Gastrocnemius medialis (tissue), 4 donors: ENCODE measurements at places on chromosomes 5 and 9.

DNA sequence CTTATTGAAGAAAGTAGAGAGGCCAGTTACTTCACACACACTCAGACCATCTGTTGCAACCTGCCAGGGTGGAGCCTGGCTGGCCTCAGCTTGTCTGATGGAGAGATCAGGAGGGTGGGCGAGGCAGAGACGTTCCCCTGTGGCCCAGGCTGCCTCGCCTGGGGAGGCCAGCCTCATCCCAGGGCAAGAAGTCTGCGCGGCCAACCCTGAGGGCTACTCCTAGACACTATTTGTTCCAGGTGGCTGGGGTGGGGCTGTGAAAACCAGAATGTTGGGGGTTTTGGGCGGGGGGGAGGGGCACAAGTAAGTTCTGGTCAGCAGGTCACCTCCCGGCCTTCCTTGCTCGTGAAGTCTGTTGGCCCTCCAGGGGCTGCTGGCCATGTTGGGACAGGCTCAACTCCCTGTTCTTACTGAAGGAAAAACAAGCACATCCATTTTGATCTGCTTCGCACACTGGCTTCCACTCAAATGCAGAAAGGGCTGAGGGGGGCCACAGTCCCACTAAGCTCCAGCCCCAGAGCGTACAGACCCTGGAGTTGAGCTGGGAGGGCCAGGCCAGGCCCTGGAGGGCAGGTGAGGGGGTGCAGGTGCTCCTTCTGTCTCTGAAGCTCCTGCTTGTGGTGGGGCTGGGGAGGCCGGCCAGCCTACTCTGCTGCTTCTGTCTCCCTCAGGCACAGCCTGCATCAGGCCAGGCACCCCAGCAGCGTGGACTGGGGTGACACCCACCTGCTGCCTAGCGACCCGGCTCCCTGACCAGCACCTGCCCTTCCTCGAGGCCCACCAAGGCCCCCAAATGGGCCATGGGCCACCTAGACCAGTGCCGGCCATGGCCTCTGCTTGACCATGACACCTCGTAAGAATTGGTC, 46.6 kb downstream of the SECISBP2 start:
- peak; percentile 13 for DNase-seq

DNA sequence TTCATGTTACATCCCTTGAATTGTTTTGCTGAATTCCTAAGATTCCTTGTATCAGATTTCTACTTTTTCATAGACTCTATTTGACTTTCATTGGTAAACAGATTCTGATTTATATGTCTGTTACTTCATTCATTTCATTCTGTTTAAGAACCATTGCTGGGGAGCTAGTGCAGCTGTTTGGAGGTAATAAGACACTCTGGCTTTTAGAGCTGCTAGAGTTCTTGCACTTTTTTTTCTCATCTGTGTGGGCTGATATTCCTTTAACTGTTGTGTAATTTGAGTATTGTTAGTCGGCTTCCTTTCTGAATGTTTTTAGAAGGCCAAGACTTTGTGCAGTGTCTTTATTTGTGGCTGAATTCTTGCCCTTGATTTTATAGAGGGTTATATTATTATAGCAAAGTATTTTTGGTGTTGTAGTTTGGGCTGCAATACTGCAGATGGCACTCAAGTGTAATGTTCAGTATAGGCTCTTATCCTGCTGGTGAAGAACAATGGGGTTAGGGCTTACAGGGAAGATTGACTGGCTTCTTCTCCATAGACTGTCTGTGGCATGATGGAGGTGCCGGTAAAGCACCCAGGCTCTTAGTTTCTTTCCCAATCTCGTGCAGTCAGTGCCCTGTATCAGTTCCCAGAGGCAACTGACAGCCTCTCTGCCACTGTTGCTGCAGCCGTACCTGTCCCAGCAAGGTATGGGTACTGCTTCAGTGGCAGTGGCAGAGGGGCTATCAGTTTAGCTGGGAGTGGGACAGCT, 162.2 kb downstream of the OXCT1 start:
- DNase-seq, result no peak

GRCh38 chr9:127896395-127897192, 2.8 kb downstream of the ST6GALNAC6 start:
- DNase-seq, result no peak

DNA sequence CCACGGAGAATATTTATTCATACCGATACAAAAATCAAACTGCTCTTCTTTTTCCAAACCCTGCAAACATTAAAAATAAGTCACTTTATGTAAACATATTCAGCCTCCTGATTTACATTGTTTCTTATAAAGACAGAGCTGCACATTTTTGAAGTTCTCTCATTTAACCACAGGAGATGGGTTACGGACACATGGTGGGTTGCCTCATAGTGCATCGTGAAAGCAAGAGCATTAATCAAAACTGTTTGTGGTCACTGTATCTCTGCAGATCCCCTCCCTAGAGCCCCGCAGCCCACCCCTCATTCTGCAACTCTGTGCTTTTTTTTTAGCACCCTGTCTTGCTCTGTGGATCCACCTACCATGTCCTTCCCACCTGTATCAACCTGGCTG, 43.3 kb upstream of the EQTN start:
- DNase-seq, result no peak

DNA sequence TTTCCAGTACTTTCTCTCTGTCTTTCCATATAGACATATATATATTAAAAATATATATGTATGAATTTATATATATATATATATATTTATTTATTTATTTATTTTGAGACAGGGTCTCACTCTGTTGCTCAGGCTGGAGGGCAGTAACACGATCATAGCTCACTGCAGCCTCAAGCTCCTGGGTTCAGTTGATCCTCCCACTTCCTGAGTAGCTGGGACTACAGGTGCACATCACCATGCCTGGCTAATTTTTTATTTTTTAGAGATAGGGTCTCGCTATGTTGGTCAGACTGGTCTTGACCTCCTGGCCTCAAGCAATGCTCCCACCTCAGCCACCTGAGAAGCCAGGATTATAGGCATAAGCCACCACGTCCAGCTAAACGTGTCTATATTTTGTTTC, 210.1 kb downstream of the CD180 start:
- DNase-seq, result no peak

- no peak for DNase-seq
These were observed 56.6 kb downstream of the GNAQ start for GRCh38 chr9:77975036-77975435.

GRCh38 chr5:150254774-150255173, 34.8 kb downstream of the CAMK2A start:
- DNase-seq, result no peak

- no peak for DNase-seq
These were observed 50.5 kb upstream of the BARHL1 start for GRCh38 chr9:132531710-132532570.

- DNase-seq, result no peak
These were observed 577.9 kb downstream of the ISL1 start for GRCh38 chr5:51961154-51961562.

GRCh38 chr5:72850113-72850512, 33.7 kb downstream of the TNPO1 start:
- no peak for DNase-seq

DNA sequence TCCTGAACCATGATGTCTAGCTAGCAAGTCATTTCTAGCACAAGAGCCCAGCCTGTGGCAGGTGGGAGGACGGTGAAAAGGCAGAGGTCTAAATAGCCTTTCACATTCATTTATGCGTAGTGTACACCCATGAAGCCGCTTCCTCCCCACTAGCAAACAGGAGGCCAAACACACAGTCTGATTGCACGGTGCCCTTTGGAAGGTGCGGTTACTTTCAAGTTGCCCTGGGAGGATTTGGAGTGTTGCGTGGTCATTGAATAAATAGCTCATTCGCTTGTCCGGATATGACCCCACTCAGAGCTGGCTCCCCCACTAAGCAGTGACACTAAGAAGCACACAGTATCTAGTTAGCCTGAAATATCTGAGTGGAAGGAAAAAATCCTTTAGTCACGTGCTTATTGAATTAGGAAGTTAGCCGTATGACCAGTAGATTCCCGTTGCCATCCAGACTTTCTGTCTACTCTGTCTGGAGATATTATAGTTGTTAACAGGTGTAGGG, 664 bp upstream of the ARSB start:
- no peak for DNase-seq

DNA sequence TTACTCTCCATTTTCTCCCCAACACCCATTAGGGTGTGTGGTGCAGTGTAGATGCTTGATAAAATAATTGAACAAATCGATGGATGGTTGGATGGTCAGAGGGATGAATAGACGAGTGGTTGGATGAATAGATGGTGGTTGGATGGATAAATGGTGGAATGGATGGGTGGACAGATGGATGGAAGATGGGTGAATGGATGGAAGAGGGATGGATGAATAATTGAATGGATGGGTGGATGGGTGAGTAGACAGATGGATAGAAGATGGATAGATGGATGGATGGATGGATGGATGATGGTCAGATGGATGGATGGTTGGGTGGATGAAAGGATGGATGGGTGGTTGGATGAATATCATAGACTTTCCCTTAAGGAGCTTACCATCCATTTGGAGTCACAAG, 95.0 kb upstream of the BOD1 start:
- no peak for DNase-seq

GRCh38 chr9:100049551-100049950, 49.2 kb downstream of the ERP44 start:
- no peak for DNase-seq

- DNase-seq, result no peak
These were observed 5.9 kb downstream of the ATPSCKMT start for GRCh38 chr5:10243660-10244240.

DNA sequence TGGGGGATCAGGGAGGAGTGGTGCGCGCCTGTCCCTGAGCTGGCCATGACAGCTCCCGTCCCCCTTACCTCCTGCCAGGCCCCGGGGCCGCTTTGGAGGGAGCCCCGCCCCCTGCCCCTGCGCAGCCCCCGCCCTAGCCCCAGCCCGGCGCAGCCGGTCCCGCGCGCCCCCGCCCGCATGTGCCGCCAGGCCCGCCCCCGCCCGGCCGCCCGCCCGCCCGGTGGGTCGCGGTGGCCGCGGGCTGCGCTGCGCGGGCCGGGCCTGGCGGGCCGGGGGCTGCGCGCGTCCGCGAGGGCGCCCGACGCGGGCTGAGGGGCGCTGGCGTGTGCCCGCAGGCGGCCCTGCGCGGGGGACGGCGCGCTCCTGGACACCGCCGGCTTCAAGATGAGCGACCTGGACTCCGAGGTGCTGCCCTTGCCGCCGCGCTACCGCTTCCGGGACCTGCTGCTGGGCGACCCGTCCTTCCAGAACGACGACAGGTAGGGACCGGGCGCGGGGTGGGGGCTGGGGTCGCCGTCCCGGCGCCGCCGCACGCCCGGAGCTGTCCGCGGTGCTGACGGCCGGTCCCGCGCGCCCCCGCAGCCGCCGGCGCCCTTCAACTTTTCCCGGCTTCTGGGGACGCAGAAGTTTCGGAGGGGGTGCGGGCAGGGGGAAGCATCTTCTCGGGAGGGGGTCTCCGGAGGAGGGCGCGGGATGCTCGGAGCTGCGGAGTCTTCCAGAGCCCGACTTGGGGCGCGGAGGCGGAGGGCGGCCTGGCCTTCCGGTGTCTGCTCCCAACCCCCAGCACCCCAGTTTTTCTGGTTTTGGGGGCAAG, 12.5 kb downstream of the KCNT1 start:
- DNase-seq, result no peak

DNA sequence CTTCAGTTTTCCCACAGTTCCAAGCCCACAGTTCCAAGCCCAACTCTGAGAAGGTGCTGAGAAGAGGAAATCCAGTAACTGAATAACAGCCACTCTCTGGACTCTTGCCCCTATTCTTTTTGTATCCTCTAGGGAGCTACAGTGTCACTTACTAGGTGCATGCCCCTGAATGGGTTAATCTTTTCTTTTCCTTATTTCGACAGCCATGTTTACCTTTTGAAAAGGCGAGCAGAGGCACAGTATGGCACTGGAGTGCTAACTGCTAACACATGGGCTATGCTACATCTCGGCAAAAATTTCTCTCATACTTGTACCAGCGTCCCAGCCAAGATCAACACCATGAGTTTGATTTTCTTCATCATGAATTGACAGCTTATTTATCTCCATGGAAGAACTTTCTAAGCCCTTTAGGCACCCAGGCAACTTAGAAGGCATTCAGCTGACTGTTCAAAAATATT, 222.6 kb downstream of the EBF1 start:
- DNase-seq, result no peak

- no peak for DNase-seq
These were observed 82.9 kb downstream of the TMEM215 start for GRCh38 chr9:32866273-32866672.

DNA sequence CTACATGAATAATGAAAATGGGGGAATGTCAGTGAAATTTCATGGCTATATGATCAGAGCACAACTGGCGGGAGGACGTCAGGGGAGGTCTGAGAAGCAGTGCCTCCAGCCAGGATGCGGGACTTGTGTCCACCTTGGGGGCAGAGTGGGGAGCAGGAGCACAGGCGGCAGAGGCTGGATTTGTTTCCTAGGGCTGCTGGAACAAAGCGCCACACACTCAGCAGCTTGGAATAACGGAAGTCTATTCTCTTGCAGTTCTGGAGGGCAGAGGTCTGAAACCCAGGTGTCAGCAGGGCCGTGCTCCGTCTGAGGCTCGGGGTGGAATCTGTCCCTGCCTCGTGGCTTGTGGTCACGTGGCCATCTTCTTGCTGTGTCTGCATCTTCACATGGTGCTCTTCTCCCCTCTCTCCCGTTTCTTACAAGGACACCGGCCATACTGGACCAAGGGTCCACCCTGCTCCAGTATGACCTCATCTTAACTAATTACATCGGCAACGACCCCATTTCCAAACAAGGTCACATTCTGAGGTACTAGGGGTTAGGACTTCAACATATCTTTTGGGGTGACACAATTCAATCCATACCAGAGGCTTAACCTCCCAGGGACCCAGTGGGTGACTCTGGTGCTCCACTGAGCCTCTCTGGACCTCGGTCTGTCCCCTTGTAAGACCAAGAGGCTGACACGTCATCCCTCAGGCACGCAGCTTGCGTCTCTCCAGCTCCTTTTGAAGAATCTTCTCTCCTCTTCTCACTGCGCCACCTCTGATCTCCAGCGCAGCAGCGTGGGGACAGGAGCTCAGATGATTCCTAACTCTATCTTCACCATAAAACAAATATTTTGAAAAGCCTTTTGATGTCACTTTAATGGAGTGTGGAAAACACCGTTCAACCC, 202.5 kb downstream of the CDK5RAP2 start:
- DNase-seq, result no peak

DNA sequence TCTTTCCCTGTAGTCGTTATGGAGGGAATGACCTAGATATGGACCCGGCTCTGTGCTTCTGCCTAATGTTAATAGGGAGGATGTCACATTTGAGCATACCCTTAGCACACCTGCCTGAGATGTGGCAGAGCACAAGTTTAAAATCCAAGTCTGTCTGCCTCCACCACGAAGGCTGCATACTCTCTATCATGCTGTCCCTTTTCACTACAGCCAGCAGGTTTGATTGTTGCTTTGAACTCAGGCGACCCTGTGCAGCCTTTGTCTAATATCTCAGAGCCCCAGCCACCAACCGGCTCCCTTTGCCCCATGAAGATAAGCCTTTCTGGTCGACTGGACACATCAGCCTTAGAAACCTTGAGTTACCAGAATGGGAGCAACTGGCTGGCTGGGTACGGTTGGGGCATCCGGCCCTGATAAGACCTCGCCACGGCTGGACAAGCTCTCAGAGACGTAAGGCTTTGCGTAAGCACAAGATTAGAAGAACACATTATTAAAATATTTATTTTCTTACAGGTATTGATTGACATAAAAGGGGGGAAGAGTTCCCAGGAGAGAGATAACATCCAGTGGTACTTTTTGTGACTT, 222.0 kb upstream of the TRIM32 start:
- no peak for DNase-seq
